ENCODE measurements at places on chromosomes 2 and 18.

DNA sequence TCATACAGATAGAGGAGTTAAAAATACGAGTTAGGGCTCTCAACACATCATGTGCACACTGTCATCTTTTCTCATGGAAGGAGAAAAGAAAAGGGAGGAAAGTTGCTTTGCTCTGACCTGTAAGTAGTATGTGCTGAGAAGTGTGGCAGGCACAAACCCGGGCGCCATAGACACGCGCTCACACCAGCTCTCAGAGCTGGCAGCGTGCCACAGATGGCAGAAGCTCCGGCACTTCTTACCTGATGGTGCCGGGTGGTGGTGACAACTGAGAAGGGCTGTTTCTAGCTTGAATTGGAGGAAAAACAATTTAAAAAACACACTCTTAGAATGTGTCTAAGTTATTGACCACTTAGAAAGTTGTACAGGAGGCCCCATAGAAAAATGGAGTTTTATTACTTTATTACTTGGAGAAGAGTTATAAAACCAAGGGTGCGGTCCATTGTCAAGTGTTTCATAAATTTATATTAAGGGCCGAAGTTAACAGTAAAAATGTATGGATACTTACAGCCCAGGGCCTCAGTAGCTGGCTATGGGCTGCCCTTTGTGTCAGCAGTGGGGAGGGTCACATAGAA lies 92.2 kb downstream of the DPP4 start:
- DNase-seq, result no peak

DNA sequence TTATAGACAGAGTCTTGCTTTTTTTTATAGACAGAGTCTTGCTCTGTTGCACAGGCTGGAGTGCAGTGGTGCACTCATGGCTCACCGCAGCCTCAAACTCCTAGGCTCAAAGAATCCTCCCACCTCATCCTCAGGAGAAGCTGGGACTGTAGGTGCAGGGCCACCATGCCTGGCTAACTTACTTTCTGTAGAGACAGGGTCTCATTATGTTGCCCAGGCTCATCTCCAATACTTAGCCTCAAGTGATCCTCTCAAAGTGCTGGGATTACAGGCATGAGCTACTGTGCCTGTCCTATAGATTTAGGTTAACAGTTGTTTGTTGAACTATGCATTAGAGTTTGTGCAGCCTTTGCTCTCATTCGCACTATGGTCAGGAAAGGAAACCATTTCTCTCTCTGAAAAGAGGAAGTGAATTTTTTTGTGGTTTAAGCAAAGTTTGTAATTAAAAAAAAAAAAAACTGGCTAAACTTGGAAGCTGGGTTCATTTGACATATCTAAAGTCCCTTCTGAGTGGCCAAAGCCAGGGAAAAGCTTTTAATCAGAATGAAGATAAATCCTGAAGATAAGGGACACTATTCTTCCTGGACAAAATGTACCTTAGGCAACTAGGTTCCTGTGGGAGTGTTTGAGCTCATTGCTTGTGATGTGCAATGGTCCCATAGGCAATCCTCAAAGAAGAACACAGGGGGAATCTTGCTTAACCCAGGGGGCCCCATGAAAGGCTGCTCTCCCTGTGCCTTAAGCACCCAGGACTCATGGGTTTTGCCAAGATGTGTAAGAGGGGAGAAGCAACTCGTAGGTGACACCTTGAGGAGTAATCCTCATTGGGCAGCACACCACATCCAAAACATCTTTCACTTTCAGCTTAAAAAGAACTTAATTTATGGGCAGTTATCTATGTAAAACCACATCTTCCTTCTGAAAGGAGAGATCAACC lies 201.7 kb downstream of the MREG start:
- peak; percentile 5 for DNase-seq

GRCh38 chr2:110827511-110827910 lies 95.1 kb downstream of the ACOXL start:
- DNase-seq, result no peak

GRCh38 chr2:47309472-47309951 lies 93.4 kb upstream of the MSH2 start:
- no peak for DNase-seq

GRCh38 chr18:12053289-12053688 lies 40.4 kb upstream of the ANKRD62 start:
- DNase-seq, result no peak

DNA sequence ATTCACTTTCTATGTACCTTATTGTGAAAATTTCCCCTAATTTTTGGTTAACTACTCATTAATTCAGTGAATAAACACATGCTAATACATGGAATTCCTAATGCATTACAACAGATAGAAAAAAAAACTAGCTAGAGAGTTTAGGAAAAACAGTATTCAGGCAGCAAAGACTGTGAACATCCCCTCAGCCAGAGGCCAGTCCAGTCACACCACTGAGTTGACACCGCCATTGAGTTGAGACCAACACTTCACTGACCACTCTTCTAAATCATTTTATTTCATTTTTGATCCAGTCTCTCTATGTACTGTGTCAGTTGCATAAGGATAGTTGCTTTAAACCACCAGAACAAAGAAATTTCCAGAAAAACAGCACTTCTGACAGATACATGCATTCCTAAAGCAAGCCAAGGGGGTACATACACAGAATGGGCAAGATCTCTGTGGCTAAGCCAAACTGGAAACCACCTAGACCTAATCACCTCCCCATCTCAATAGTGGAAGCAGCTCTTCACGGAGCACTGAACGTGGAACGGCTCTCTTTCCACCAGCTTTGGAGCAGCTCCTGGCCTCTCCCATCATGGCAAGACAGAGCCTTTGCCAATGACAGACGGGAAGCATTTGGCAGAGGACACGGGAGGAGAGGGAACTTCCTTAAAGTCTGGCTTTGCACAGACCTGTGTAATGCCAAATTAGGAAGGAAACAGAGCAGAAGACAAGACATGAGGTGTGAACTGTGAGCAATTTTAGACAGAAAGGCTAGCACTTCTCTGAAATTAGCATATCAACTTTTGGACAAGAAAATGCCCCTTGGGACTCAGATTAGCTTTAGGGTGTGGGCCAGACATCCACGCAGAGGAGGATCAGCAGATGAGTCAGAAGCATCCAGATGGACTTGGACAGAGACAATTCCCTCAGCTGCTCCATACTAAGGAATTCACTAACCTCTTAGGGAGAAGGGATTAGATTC lies 36.4 kb downstream of the CACNB4 start:
- DNase-seq, result no peak

- no peak for DNase-seq
These were observed 2.0 kb upstream of the CHRNA1 start for GRCh38 chr2:174766271-174766670.

DNA sequence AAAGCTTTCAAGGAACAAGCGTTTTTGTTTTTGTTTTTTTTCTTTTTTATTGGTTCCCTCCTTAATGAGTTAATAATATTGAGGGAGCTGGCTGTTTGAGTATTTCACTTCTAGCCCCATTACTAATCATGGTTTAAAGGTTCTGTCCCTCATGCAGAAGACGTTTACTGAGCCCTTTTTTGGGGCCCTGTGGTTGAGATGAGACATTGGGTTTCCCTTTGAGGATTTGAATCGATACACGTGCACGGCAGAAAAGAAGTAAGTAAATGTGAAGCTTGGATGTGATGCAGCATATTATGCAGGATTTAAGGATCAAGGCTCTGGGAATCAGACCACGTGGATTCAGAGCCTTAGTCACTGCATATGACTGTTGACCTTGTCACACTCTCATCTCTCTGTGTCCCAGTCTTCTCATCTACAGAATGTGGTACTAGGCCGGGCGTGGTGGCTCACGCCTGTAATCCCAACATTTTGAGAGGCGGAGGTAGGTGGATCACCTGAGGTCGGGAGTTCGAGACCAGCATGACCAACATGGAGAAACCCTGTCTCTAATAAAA lies 1.0 kb upstream of the CHST10 start:
- no peak for DNase-seq

DNA sequence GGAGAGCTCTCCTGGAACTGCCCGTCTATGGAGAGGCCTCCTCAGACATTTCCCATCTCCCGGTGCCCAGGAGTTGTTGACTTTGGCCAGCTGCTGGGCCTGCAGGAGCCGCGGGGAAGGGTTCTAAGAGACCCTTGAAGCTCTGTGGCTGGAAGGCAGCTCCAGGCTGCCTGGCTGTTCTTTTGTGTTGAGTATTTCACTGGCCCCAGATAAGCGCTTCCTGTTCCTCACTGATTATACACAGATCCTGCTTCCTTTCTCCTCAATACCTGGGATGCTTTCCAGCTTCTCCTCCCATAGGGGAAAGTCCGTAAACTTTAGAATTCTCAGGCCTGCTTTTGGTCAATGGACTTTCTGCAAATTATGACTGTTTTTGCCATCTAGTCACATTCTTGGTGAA lies 57.8 kb downstream of the TGOLN2 start:
- no peak for DNase-seq

GRCh38 chr18:72456802-72457201 lies 87.3 kb downstream of the CBLN2 start:
- DNase-seq, result no peak

GRCh38 chr2:218363736-218364135 lies 7.1 kb downstream of the CATIP start:
- DNase-seq, result no peak

DNA sequence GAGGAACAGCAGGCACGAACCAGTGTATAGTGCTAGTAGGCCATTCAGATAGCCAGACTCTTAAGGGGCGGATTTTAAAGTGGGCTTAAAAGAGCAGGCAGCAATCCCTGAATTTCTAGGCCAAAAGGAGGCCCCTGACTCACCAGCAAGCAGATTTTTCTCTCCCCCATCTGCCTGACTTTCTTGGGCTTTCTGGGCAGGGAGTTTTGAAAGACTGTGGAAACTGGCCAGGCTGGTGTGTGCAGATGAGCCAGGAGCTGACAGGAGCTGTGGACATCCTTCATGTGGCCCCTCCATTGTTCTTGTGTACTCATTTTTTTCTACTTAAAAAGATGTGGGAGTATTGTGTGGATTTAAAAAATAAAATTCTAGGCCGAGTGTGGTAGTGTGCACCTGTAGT lies 59.0 kb downstream of the GLI2 start:
- no peak for DNase-seq

DNA sequence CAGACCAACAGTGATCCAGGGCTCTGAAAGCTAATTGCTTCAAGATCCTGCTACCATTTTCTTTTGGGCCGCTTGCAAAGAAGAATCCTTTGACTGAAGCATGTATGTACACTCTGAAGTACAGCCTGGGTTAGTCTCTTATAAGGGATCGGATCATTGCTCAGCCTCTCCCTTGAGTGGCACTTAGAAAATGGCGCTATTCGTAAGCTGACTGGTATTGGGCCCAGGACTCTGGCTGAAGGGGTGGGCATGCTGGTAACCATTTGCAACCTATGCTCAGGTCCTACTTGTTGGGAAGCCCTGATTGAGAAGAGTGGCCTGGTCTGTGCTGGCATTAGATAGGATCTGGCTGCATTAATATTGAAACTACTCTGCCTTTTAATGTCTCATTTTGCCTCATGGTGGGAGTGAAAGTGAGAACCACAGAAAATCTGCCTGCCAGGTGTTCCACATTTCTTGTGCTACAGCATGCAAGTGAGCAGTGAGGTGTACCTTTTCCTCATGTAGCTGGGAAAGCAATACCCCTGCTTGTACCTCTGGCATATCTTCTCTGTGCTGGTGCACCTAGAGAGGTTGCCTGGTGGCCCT lies 661 bp upstream of the MGAT5 start:
- no peak for DNase-seq
